Stimulated activated CD4-positive, alpha-beta T cell treated with anti-CD3 and anti-CD28 coated beads, Interleukin-4, amount 100 ng/mL, for 48 hours (primary cell): ENCODE measurements at places on chromosomes 7 and 10.

GRCh38 chr10:133415752-133416151, 8.7 kb downstream of the SPRN start:
- no peak for DNase-seq

- DNase-seq: no peak
Observed at GRCh38 chr7:44383566-44383965, 58.2 kb upstream of the CAMK2B start.

DNA sequence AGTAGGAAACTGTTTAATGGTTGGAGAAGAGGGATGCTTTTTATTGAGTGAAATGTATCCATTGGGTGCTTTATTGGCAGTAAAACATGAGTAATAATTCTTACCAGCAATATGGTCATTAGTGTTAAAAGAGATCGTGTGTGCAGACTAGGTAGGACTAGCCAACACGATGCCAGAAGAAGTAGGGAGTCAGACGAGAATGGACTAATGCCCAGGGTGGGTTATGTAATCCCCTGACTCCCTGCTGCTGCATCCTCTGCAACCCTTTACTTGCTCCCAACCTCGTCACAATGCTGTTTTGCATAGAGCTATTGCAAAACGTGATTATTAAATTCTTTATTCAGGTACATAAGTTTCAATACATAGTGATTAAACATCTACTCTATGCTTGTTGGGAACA, 1213.7 kb downstream of the GATA3 start:
- DNase-seq: no peak

- DNase-seq: no peak
Observed at GRCh38 chr7:148708026-148708885, 9.6 kb downstream of the CUL1 start.

GRCh38 chr7:23184709-23185359, 3.0 kb downstream of the NUP42 start:
- DNase-seq: no peak

GRCh38 chr7:135790371-135790977, 41.9 kb upstream of the FAM180A start:
- DNase-seq: no peak

GRCh38 chr7:149016876-149017275, 11.4 kb downstream of the PDIA4 start:
- DNase-seq: no peak

- no peak for DNase-seq
Observed at GRCh38 chr7:6317797-6318438, 45.5 kb upstream of the CYTH3 start.

DNA sequence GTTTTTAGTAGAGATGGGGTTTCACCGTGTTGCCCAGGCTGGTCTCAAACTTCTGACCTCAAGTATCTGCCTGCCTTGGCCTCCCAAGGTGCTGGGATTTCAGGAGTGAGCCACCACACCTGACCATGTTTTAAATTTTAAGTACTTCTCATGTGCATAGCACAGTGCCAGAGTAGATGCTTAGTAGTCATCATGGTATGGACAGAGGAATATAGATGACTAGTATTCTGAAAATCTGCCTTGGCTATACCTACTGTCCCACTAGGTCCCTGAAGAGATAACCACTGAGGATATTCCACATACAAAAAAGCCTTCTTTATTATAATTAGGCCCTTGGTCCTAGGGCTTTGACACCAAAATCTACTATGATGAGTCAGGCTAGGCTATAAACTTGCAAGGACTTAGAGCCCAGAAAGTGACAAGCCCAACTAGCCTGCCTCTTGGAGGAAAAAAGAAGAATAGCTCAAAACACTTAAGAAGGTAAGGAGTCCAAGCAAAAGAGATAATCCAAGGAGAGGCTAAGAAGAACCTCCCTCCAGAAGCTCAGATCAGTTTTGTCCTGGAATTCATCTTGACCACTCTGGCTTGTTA, 34.0 kb downstream of the LUC7L2 start:
- no peak for DNase-seq

- DNase-seq: no peak
Observed at GRCh38 chr7:73437621-73438416, 4.2 kb downstream of the FZD9 start.

GRCh38 chr10:102660888-102661657, 16.8 kb downstream of the TRIM8 start:
- DNase-seq: peak; percentile 57

DNA sequence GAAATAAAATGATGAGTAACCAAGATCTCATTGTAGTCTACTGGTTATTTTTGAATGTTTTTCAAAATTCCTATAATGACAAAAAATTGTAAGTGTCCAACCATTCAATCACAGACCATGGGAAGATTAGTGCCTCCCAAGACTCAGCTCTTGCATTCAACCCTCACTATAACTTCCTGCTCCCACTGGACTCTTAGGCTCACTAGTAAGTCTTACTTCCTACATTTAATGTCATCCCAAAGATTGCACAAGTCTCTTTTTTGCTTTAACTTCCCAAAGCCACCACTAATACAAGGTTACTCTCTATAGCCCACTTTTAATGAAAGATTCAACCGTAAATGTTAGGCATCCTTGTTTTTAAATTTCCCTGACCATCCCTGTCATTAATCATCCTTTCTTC, 111.9 kb upstream of the NRBF2 start:
- no peak for DNase-seq

DNA sequence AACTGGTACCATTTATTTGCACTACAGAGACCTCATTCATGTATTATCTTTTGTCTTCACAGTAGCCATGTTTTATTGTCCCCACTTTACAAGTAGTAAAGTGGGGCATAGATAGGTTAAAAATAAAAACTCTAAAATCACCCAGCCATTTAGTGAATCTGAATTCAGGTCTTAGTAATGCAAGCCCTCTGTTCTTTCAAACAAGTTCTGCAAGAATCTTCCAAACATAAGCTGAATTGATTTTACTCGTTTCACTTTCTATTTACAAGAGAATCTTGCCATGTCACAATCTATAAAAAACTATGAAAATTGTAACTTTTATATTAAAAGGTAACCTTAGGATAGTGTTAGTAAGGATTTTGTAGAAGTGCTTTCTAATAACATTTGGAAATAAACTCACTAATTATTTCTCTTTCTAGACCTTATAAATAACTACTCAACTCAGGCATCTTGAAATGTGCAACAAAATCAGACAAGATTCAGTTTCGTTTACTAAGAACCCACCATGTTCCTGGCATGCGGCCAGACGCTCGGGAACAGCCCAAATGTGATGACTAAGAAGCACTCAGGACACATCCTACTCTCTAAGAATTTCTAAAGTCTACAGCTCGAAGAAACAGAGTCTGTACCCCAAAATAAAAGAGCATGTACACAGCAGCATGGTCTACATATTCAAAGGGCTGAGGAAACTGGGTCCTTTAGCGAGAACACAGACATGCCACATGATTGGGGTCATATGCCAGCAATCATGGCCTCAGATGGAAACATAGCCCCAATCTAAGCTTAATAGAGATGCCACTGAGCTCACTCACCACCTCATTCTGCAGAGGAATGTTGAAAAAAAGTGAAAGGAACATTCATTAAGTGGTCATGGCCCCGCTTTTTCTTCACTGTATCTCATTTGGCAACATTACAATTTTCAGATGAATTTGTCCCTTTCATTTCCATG, 167.6 kb downstream of the AMPH start:
- DNase-seq: peak; percentile 85

- DNase-seq: peak; percentile 20
Observed at GRCh38 chr10:95295031-95295755, 4.4 kb upstream of the PDLIM1 start.

- no peak for DNase-seq
Observed at GRCh38 chr10:3451516-3452172, 279.1 kb upstream of the PITRM1 start.

DNA sequence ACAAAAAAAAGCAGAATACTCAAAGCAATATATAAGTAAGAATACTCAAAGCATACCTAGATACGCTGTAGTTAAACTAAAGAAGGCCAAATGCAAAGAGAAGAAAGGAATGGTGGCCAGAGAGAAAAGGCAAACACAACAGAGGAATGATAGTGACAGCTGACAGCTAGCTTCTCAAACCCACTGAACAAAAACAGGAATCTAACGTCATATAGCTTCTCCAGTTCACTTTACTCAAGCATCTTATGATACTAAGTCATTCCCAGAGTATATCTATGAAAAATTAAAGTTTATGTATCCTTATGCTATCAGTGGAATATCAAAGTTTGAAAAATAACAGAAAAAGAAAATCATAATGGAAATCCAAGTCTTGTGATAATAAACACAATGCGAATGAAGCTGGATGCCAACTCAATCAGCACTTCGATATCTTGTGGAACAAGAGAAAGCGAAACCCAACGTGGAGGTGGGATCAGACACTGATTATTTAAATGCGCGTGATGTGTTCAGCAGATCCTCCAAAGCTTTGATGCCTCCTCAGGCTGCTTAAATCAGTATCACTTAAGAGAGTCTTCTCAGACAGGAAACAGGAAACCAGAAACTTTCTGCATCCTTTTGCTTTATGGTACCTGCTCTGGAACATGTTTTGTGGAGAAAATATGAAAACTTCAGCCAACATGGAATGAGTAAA, 102.8 kb downstream of the PIP4K2A start:
- DNase-seq: peak; percentile 33

DNA sequence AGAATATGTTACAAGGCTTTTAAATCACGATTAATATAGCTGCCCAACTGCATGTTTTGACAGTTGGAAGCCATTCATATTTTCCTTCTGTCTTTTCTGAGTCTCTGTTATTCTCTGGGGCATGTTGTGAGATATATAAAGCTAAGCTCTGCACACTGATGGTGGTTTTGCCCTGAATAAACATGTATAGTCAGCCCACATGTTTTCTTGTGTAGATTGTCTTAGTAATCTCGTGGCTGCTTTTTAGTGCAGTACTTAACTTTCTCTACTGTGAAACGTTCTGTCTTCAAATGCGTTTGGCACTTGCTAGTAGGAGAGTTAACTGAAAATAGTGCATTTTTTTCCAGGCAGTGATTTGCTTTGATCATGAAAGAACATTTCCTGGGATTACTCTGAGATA, 268.5 kb downstream of the DNAJB9 start:
- no peak for DNase-seq

- DNase-seq: peak; percentile 78
Observed at GRCh38 chr10:131453721-131454634, 142.5 kb upstream of the TCERG1L start.

DNA sequence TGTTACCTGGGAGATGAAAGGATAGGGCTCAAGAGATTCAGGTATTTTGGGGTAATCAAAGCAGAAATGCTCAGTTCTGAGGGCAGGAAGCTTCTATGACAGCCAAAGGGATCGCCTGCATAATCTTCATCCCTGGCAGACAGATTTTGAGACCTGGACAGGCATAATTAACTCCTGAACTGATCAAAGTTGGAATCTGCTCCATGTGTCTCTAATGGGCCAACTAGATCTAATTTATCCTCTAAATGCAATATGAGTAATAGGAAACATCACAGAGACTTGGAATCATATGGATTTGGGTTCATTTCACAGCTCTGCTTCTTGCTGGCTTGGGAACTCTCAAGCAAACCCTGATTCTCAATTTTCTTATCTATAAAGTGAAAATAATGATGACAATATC, 41.2 kb upstream of the EPHB6 start:
- DNase-seq: no peak

GRCh38 chr7:131908714-131909113, 352.3 kb upstream of the PODXL start:
- DNase-seq: no peak

DNA sequence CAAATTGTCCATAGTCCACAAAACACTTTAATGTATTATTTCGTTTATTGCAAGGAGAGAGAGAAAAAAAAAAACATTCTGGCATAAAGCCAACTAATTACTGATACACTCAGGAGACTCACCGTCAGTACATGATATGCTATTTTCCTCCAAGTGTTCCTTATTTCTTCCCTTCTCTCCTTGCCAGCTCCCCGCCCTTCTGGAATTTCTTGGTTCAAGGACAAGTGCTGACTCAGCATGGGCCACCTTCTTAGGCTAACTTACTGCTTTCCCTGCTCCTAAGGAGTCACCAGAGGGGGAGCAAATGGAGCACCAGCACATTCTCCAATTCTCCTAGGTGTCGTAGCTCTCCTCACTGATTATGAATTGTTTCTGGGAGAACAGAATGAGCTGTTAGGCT, 133.8 kb upstream of the HDAC9 start:
- no peak for DNase-seq

DNA sequence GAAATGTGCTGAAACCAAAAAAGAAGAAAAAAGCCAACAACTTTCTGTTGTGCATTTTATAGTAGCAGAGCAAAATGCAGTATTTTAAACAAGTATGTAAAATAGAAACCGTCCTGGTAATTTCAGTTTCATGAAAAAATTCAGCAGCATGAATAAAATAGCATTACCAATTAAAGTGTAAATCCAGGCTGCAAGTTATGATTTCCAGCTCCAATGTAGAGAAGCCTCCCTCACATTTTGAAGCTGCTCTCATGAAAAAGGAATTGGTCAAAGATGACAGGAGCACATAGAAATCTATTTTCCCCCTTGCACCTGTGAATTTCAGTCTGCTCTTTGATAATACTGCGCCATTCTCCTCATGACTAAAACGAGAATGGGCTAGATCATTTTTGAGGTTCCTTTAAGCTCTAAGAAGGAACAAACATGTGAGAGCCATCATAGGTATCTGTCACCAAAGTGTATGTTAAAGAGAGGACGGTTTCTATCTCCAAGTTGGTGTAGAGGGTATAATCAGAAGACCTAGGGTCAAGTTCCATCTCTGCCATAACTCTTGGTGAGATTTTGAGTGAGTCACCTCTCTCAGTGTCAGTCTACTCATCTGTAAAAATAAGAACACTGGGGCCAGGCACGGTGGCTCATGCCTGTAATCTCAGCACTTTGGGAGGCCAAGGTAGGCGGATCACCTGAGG, 107.5 kb downstream of the MTPAP start:
- no peak for DNase-seq

- DNase-seq: no peak
Observed at GRCh38 chr10:128417826-128418225, 291.6 kb upstream of the MKI67 start.

DNA sequence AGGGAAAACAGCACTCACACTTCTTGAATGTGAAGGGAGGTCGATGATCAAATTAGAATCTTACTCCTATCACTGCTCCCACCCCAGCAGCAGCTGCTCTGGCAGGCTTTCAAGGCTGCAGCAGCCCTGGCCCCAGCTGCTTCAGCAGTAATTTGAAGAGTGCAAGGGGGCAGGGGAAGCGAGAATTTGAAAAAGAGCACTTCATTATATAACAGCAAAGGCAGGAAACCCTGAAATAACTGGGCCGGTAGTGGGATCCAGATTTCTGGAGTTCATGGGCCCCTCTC, 44.9 kb downstream of the MYPN start:
- DNase-seq: no peak
